ENCODE measurements at places on chromosomes 1 and 21.
A peak's percentile ranks its signal among the peaks of the same experiment; 100 is the strongest.

DNA sequence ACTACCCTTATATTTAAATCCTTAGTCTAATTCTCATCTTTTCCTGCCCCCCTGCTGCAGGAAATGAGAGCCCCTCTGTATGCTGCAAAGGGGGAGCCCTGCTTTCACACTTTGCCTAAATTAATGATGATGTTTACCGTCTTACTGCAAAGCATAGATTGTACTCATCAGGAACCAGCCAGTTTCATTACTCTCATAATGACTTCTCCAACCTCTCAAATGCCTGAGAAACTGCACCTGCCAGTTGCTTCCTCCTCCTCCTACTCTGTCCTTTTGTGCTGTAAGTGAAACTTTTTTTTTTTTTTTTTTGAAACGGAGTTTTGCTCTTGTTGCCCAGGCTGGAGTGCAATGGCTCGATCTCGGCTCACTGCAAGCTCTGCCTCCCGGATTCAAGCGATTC, 101.7 kb downstream of the ADSS2 start:
- DNase-seq = no peak

DNA sequence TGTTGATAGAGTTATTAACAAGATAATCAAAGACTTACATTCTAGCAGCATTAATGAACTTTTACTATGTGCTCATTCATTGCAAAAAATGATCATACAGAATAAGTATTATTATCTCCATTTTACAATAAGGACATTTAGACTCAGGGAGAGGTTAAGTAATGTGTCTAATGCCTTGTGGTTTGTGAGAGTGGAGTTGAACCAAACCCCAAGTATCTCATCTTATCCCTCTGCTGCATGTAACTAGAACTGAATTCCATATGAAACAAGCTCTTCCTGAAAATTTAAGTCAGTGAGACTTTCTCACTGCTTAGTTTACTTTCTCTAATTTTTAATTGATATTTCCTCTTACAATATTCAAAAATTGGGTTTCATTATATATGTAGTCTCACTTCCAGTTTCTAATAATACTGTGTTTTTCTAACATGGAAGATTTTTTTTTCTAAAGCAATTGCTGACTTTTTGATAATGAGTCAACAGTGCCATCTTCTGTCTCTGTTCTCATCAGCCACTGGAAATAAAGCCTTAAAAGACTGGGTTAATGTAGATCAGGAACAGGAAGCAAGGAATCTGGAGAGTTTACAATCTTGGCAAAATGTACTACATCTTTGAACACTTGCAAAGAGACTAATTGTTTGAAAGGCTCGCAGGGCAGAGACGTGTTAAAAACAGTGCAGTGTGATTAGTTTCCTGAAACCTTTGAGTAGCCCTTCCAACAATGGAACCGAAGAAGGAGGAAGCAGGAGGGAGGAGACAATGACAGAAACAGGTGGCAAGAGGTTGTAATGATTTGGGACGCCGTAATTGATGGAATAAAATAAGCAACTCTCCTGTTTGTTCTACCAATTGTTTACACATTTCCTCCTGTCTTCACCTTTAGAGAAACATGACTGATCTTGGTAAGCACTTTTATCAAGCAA, 567.6 kb downstream of the MRPL39 start:
- DNase-seq = no peak

DNA sequence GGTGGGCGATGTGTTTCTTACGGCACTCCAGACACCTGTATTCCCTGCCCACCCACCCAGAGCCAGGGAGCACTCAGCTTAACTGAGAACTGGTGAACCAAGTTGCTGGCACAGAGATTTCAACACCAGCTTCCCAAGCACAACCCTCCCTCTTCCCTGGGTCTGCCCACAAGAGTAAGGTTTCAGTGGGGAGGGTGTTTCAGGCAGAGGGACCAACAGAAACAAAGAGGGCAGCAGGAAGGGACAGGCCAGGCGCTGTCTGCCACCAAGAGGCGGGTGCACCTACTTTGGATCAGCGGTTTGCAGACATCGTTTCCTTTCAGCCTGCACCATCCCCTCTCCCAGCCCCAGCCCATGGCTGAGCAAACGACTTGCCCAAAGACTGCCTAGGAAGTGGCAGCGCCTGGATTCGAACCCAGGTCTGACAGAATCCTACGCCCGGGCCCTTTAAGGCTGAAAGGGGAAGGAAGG, 21.9 kb upstream of the ALDH4A1 start:
- no peak for DNase-seq

GRCh38 chr21:28325618-28326017, 667.1 kb downstream of the LTN1 start:
- no peak for DNase-seq

- DNase-seq = no peak
Measured at GRCh38 chr1:205972081-205972480, 28.8 kb upstream of the SLC26A9 start.

GRCh38 chr1:44409757-44410156, 4.7 kb downstream of the RNF220 start:
- DNase-seq = no peak

GRCh38 chr1:241640867-241641622, 876 bp upstream of the CHML start:
- no peak for DNase-seq

GRCh38 chr1:9399510-9400424, 107.1 kb downstream of the SPSB1 start:
- no peak for DNase-seq

- DNase-seq = no peak
Measured at GRCh38 chr21:29078869-29079767, 5.7 kb upstream of the CCT8 start.

DNA sequence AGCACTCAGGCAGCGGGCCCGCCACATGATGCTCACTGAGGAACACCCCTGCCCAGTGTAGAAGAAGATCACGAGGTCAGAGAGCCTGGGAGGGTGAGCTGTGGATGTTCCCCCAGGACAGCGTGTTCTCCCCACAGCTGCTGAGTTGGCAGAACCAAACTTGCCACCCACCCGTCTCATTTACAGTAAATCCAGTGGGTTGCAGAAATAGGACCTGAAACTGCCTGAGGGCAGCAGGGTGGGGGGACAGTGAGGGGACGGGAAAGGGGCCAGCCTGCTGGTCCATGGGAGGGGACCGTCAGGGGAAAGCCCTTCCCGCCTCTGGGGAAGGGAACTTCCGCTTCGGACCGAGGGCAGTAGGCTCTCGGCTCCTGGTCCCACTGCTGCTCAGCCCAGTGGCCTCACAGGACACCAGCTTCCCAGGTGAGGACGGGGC, at the start of gene C1QB:
TSS of gene C1QB (plus strand) at position 356 of the 436 bp plus-strand sequence. CDS start 6,227 bp downstream, outside the sequence.
- no peak for DNase-seq

GRCh38 chr1:219302697-219303096, 129.0 kb downstream of the LYPLAL1 start:
- DNase-seq = no peak

GRCh38 chr21:41627428-41627827, 119.5 kb upstream of the TMPRSS2 start:
- no peak for DNase-seq

DNA sequence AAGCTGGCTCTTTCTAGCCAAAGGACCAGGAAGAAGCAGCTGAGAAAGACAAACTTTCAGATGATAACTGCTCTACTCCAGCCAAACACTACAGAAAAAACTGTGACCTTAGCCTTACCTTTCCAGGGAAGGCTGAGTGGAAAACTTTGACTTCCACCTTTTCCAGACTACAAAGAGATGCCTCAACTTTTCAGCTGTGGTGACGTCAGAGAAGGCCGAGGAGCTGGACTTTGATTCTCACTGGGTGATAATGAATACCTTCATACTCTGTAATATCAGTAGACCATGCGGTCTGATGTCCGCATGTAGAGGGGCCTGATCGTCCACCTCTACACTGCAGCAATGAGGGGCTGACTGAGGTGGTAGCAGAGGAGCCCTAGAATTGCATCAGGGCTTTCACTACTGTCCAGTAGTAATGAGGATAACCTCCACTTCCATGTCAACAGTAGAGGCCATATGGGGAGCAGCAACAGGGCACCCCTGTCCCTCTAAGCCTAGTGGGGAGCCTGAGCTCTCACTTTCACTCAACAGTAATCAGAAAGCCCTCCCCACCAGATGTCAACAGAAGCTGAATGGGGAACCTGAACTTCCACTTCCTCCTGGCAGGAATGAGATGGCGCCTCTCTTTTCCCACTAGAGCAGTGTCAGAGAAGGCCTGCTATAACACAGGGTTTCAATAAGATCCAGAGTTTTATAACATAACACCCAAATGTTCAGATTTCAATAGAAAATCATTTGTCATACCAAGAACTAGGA, 28.4 kb upstream of the PADI1 start:
- no peak for DNase-seq

- DNase-seq = no peak
Measured at GRCh38 chr1:118993700-118994026, 5.5 kb upstream of the TBX15 start.

DNA sequence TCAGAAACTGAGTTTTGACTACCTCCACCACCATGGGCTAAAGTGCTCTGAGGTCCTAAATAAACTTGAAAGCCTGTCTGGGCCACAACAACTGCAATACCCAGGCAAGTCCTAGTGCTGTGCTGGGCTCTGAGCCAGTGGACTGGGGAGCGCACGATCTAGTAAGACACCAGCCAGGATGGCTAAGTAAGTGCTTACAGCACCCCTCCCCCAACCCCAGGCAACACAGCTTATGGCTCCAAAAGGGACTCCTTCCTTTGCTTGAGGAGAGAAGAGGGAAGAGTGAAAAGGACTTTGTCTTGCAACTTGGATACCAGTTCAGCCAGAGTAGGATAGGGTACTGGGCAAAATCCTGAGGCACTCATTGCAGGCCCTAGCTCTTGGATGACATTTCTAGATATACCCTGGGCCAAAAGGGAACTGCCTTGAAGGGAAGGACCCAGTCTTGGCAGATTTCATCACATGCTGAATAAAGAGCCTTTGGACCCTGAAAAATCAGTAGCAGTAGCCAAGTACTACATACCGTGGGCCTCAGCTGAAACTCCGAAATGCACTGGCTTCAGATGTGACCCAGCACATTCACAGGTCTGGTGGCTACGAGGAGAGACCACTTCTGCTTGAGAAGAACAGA, 1.6 kb downstream of the C1orf105 start:
- no peak for DNase-seq

DNA sequence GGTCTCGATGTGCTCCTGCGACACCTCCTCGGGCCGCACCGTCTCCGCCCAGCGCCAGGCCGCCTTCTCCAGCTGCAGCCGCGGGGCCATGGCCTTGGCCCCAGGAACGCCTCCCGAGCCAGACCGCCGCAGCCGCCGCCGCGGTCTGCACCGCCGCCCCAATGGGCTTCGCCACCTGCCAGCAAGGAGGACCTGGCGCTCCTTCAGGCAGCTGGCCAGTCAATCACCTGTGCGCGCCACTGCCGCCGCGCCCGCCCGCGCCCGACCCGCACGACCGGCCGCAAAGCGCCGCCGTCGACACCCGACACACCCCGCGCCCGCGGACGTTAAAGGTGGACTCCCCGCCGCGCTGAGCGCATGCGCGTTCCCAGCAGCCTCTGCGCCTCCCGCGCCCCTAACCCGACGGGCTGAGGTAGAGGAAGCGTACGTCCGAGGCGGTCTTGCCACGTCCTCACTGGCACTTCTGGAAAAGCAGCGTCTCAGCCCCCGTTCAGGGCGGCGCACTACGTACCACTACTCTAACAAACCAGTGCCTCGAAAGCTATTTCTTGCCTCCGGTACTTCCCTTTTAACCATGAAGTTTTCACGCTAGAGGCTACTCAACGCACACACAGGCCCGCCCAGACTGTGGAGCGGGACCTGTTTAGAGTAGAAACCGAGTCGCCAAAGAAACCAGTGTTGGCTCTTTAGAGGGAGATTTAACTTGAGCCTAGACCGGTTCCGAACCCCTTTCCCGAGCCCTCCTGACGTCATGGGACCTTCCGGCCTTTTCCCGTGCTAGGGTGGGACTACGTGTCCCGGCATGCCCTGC, at the start of gene USP48:
TSS of gene USP48 (minus strand) at position 282 of the 811 bp plus-strand sequence. CDS start at position 90, 192 bp downstream.
- peak; percentile 90 for DNase-seq

DNA sequence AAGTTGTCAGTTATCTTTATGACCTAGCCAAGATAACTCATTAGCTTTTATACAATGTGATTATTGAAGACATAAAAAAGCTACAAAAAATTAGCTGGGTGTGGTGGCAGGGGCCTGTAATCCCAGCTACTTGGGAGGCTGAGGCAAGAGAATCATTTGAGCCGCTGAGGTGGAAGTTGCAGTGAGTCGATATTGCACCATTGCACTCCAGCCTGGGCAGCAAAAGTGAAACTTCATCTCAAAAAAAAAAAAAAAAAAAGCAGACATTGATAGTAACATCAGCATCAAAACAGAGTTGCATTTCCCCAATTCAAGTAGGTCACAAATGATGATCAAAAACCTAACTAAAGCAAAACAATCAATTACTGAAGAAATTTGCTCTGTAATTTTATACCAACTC, 191.4 kb downstream of the PTGER3 start:
- DNase-seq = no peak

DNA sequence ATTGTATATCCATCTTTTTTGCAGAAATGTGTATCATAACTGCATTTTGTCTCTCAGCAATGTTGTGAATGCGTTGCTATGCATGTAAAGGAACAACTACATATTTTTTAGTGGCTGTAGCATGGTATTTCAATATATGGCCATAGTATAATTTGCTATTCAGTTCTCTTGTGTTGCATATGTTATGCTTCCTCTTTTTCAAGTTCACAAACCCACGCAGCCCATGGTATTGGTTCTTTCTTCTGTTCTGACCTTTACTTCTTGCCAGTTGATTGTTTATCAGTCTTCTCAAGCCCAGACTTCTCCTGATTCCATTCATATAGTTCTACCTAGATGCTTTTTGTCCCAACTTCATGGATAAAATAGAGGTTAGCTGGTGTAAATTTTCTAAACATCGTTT, 6.1 kb downstream of the SLC22A15 start:
- no peak for DNase-seq

GRCh38 chr21:33902349-33902748, 13.3 kb downstream of the ATP5PO start:
- no peak for DNase-seq

DNA sequence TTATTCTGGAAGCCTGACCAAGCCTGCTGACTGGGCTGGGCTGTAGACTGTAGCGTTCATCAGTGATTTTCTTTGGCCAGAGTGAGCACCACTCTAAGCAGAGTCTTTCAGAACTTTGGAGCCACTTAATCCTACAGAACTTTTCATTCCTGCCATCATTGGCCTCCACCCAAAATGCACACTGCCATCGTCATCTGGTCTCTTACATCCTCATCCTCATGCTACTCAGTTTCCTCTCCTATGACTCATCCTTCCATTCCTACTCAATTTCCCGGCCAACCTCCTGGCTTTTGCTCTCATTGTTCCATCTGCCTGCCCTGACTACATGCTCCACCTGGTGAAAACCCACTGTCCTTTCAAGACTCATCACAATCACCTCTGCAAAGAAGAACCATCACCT, 233.8 kb upstream of the USP25 start:
- no peak for DNase-seq
